ENCODE measurements at places on chromosomes 3 and 15.

GRCh38 chr3:64957408-64958198 lies 269.8 kb upstream of the ADAMTS9 start:
- H3K4me1 ChIP-seq: no peaks in the 10 kb centered on the region
- no peaks in the 10 kb centered on the region for H3K27me3 ChIP-seq
- no peak overlapping the region for H3K4me3 ChIP-seq
- no peak for DNase-seq

DNA sequence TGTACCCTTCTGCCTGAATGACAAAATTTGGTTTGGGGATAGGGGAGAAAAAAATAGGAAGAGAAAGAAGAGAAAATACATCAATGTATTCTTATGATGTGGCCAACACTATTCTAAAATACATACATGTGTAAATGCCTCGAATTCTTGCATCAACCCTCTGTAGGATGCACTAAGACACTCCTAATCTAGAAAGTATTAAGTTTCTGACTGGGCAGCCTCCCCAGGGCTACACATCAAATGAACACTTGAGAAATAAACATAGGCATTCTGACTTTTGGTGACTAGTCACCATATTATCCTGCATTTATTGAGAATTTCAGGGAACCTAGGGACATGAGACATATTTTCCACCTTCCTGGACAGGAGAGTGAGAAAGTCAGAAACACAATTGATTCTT lies 109.2 kb downstream of the CPNE4 start:
- no peaks in the 10 kb centered on the region for H3K36me3 ChIP-seq
- H3K4me1 ChIP-seq: no peaks in the 10 kb centered on the region
- no peak for DNase-seq
- no peak overlapping the region for H3K4me3 ChIP-seq
- H3K27me3 ChIP-seq: peaks cover 2% of the 10 kb centered on the region
- H3K27ac ChIP-seq: no peak overlapping the region

- no peaks in the 10 kb centered on the region for H3K36me3 ChIP-seq
- peak; percentile 40 for DNase-seq
Observed at GRCh38 chr3:122921791-122922651, 105.5 kb downstream of the SEMA5B start.

DNA sequence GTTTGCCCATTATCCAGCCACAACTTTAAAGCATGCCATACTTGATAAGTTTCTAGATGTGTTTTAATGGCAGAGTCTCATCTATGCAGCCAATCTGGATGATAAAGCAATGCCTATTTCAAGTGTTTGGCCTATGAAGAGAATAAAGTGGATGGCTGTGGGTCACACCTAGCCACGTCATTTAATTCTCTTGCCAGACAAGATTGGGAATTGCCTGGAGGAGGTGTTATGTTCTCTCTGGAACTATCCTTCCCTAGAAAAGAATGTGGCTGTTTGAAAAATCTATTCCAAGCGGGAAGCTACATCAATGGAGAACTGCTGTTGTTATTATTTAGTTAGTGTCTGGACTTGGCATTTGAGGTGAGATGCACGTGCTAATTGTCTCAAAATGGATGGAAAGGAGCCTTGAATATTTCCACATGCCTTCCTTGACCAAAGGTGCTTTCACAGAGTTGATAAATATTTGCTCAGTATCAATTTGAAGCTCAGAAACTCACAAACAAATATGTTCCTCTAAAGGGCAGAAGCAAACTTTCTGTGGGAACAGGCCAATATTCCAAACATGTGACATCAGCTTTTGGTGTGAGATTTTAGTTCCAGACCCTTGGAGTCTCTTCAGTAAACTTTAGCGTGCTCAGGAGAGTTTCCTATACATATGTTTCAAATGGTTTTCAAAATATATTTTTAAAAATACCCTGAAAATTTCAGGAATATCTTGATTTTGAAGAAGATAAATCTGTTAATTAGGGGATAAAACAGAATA lies 510.6 kb upstream of the SGO1 start:
- no peak overlapping the region for H3K4me3 ChIP-seq
- DNase-seq: no peak
- H3K4me1 ChIP-seq: no peaks in the 10 kb centered on the region
- H3K27me3 ChIP-seq: no peaks in the 10 kb centered on the region
- no peak overlapping the region for H3K27ac ChIP-seq
- no peaks in the 10 kb centered on the region for H3K36me3 ChIP-seq

GRCh38 chr15:53974813-53975212 lies 3.4 kb upstream of the UNC13C start:
- H3K27ac ChIP-seq: no peak overlapping the region
- no peak for DNase-seq
- H3K4me1 ChIP-seq: no peaks in the 10 kb centered on the region
- H3K27me3 ChIP-seq: peaks cover 18% of the 10 kb centered on the region
- no peak overlapping the region for H3K4me3 ChIP-seq
- no peaks in the 10 kb centered on the region for H3K36me3 ChIP-seq

- DNase-seq: no peak
- peaks cover 57% of the 10 kb centered on the region for H3K36me3 ChIP-seq
- peaks cover 13% of the 10 kb centered on the region for H3K4me1 ChIP-seq
- no peak overlapping the region for H3K4me3 ChIP-seq
Observed at GRCh38 chr15:78006567-78007205, 70.8 kb downstream of the TBC1D2B start.

DNA sequence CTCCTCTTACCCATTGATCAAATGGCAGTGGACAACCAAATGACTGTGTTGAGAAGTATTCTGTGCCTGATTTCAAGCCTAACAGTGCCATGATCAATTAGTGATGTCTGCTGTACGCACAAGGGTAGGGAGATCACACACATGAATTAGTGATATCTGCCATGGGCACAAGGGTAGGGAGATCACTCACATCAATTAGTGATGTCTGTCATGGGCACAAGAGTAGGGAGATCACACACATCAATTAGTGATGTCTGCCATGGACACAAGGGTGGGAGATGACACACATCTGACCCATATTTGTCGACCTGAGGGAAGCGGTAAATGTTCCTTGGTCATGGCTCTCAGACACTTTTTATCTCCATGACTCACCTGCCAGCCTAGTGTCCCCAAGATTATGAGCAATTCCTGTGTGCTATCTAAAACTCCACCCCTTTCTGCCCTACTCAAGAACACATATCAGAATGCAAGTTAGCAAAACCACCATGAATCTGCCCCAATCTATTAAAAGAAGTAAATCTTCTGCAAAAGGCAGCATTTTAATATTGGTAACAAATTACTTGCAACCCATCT lies 165.0 kb downstream of the NTRK3 start:
- no peak overlapping the region for H3K27ac ChIP-seq
- H3K4me1 ChIP-seq: no peaks in the 10 kb centered on the region
- no peak overlapping the region for H3K4me3 ChIP-seq
- no peaks in the 10 kb centered on the region for H3K27me3 ChIP-seq
- no peaks in the 10 kb centered on the region for H3K36me3 ChIP-seq
- no peak for DNase-seq

DNA sequence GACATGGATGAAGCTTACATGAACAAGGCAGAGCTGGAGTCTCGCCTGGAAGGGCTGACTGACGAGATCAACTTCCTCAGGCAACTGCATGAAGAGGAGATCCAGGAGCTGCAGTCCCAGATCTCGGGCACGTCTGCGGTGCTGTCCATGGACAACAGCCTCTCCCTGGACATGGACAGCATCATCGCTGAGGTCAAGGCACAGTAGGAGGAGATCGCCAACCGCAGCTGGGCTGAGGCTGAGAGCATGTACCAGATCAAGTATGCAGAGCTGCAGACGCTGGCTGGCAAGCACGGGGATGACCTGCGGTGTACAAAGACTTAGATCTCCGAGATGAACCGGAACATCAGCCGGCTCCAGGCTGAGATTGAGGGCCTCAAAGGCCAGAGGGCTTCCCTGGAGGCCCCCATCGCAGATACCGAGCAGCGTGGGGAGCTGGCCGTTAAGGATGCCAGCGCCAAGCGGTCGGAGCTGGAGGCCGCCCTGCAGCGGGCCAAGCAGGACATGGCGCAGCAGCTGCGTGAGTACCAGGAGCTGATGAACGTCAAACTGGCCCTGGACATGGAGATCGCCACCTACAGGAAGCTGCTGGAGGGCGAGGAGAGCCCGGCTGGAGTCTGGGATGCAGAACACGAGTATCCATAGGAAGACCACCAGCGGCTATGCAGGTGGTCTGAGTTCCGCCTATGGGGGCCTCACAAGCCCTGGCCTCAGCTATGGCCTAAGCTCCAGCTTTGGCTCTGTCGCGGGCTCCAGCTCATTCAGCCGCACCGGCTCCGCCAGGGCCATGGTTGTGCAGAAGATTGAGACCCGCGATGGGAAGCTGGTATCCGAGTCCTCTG lies 77.6 kb downstream of the CLDN11 start:
- H3K27me3 ChIP-seq: no peaks in the 10 kb centered on the region
- no peak overlapping the region for H3K27ac ChIP-seq
- H3K36me3 ChIP-seq: no peaks in the 10 kb centered on the region
- H3K4me3 ChIP-seq: no peak overlapping the region

- no peak for DNase-seq
- no peak overlapping the region for H3K4me3 ChIP-seq
- peaks cover 8% of the 10 kb centered on the region for H3K4me1 ChIP-seq
- peaks cover 31% of the 10 kb centered on the region for H3K27me3 ChIP-seq
- H3K27ac ChIP-seq: no peak overlapping the region
Observed at GRCh38 chr15:59746777-59747176, 57.7 kb upstream of the BNIP2 start.

DNA sequence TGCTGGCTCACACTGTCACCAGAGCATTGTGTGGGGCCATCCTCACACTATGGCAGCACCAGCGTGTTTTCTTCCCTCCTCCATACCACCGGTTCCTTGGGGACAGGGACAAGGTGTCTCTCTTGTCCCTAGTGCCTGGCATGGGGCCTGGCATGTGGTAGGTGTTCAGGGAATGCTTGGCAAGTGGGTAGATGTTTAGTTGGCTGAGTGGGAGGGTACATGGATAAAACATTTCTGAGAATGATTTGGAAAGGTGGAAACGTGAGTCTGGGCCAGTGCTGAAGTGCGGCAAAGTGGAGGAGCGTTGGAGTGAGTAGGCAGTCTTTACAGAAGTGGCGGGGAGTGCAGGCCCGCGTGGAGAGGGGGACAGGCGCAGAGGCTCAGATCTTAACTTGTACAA lies 15.0 kb downstream of the SNAPC5 start:
- peaks cover 49% of the 10 kb centered on the region for H3K36me3 ChIP-seq
- no peak overlapping the region for H3K4me3 ChIP-seq
- DNase-seq: no peak
- no peaks in the 10 kb centered on the region for H3K27me3 ChIP-seq

DNA sequence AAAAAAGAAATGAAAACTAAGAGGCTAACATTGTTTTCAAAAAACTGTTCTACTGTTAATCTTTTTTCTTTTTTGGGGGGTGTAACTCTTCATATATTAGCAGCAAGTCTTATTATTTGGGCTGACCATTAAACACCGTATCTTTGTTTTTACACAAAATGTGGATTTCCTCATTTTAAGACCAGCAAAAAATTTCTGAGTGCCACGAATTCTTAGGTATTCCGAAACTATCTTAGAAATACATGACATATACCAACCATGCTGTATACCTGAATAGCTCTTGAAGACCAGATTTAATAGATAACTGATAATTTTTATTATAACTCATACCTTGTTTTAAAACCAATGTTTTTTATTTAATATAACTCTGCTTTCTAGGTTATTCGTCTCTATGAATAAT lies 620 bp upstream of the TTC23 start:
- DNase-seq: no peak
- H3K36me3 ChIP-seq: peaks cover 10% of the 10 kb centered on the region
- H3K27me3 ChIP-seq: no peaks in the 10 kb centered on the region
- peak overlapping the region; percentile 12 for H3K4me3 ChIP-seq
- H3K27ac ChIP-seq: no peak overlapping the region

- no peaks in the 10 kb centered on the region for H3K27me3 ChIP-seq
- no peaks in the 10 kb centered on the region for H3K4me1 ChIP-seq
- no peak overlapping the region for H3K4me3 ChIP-seq
- DNase-seq: no peak
Observed at GRCh38 chr3:135240426-135240825, 445.4 kb downstream of the EPHB1 start.

DNA sequence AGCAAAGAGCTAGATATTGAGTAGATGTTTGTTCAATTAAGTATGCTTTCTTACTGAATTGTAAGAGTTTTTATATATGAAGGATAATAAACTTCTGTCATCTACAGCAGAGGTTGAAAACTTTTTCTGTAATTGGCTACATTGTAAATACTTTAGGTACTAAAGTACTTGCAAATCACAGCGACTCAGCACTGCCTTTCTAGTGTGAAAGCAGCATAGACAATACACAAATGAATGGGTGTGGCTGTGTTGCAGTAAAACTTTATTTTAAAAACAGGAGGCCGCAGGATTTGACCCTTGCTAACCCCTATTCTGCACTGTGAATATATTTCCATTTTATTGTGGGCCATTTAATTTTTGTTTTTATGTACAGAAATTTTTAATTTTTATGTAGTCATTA lies 104.3 kb upstream of the TMC3 start:
- no peak overlapping the region for H3K27ac ChIP-seq
- H3K4me3 ChIP-seq: no peak overlapping the region
- H3K36me3 ChIP-seq: no peaks in the 10 kb centered on the region

GRCh38 chr3:151387842-151388241 lies 3.3 kb upstream of the P2RY12 start:
- H3K27me3 ChIP-seq: no peaks in the 10 kb centered on the region
- no peaks in the 10 kb centered on the region for H3K36me3 ChIP-seq
- H3K4me1 ChIP-seq: peaks cover 12% of the 10 kb centered on the region
- no peak overlapping the region for H3K27ac ChIP-seq
- H3K4me3 ChIP-seq: no peak overlapping the region
- no peak for DNase-seq

- peaks cover 10% of the 10 kb centered on the region for H3K27me3 ChIP-seq
- no peaks in the 10 kb centered on the region for H3K36me3 ChIP-seq
- H3K27ac ChIP-seq: no peak overlapping the region
- no peak overlapping the region for H3K4me3 ChIP-seq
- peaks cover 13% of the 10 kb centered on the region for H3K4me1 ChIP-seq
- no peak for DNase-seq
Observed at GRCh38 chr15:73648014-73648295, 14.8 kb upstream of the NPTN start.

- peaks cover 8% of the 10 kb centered on the region for H3K36me3 ChIP-seq
- no peaks in the 10 kb centered on the region for H3K27me3 ChIP-seq
- no peak for DNase-seq
- peaks cover 36% of the 10 kb centered on the region for H3K4me1 ChIP-seq
- no peak overlapping the region for H3K27ac ChIP-seq
- H3K4me3 ChIP-seq: no peak overlapping the region
Observed at GRCh38 chr15:40092256-40092978, 16.3 kb downstream of the BMF start.

- no peaks in the 10 kb centered on the region for H3K4me1 ChIP-seq
- no peaks in the 10 kb centered on the region for H3K36me3 ChIP-seq
- DNase-seq: no peak
- no peak overlapping the region for H3K4me3 ChIP-seq
Observed at GRCh38 chr15:85874236-85874635, 79.5 kb upstream of the KLHL25 start.

DNA sequence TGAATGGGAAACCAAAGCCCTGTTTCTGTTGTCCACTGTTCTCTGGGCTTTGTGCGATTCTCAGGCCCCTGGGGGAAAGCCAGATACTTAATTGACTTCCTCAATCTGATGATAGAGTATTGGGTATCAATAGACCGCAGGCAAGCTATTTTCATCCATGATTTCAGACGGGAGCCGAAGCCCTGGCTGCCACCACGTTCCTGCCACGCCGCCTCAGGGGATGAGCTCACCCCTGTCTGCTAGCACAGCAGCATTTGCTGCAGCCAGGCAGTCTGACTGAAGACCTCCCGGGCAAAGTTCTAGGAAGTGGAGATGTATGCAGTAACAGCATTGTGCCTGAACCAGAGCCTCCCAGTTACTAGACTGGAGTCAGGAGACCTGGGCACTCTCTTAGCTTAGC lies 69.8 kb downstream of the ISG20 start:
- no peaks in the 10 kb centered on the region for H3K36me3 ChIP-seq
- no peak for DNase-seq
- H3K27me3 ChIP-seq: peaks cover 44% of the 10 kb centered on the region
- H3K27ac ChIP-seq: no peak overlapping the region

All from activated CD4-positive, alpha-beta memory T cell treated with anti-CD3 and anti-CD28 coated beads, Interleukin-2, amount 10 ng/mL, durations not matched to agents 7 days and 5 days (primary cell).